ENCODE measurements at places on chromosomes 12 and 14.

GRCh38 chr12:18277196-18277595 lies 15.9 kb downstream of the PIK3C2G start:
- no peak for DNase-seq

DNA sequence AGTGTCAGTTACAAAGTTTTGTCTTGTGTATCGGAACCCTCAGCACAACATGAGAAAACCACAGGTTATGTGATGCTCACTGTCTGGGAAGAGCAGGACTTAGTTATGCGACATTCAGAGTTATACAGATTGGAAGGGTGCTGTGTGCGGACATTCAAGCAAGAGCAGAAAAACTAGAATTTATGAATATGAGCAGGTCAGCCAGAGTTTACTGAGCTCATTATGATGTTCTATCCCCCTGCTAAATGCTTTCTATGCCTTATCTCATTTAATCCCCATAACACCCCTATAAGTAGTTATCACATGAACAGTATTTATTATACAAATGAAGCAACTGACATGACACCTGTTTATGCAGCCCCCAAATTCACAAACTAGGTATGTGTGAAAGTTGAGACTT lies 1083.2 kb downstream of the FLRT2 start:
- DNase-seq: no peak

DNA sequence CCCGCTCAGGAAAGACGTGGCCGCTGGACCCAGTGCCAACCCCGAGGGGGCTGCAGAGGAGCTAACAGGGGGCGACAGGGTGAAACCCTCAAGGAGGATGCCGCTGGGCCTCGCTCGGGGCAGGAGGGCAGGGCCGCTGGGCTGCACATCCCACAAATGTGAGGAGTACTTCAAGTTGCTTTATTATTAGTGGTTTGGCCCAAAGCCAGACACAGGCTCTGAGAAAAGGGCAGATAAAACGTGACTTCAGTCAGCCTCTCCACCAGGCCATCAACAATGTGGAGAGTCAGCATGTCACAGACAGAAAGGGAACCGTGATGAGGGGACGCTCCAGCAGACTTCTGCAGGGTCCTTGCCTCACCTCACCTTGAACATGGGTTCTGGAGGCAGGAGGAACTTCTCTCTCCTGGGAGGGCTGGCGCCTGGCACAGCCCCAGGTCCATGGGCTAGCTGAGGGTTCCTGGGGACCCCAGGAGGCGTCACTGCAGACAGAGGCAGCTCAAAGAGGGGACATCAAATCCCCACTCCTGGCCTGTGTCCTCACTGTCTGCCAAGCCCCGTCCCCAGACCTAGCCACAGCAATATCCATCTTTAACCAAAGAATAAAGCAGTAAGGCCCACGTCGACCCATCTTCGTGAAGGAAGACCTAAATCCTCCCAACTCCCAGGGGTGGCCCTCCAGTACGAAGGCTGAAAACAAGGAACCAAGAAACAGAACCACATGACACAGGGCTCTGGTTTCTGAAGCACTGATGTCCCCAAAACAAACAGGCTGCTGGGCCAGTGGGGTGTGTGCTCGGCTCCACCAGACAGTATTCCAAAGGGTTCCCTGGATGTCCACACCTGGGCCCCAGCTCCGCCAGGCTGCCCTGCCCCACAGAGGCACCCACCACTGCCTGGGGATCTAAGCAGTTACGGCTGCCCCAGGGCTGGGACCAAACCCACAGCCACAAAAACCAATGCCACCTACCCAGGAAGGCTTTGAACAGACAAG lies 35.1 kb downstream of the CCDC85C start:
- DNase-seq: peak; percentile 47

- DNase-seq: peak; percentile 84
Measured at GRCh38 chr12:14416658-14417057, 51.2 kb downstream of the ATF7IP start.

DNA sequence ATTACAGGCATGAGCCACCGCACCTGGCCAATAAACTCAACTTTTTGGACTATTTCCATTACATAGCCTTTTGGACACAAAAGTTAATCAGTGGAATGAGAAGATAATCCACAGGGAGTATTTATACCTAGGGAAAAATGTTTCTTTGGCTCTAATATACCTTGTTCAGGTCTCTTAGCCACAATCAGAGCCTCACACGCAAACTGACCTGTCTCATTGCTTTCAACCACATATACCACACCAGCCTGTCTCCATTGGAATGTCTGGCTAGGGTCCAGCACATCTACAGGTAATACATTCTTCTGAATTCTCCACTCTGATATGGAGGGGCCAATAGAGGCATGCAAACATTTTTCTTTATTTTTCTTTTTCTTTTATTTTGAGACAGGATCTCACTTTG lies 3.8 kb upstream of the RBMS2 start:
- DNase-seq: no peak

All from RPMI7951 (cell line).